ENCODE measurements at places on chromosomes 11 and 22.

DNA sequence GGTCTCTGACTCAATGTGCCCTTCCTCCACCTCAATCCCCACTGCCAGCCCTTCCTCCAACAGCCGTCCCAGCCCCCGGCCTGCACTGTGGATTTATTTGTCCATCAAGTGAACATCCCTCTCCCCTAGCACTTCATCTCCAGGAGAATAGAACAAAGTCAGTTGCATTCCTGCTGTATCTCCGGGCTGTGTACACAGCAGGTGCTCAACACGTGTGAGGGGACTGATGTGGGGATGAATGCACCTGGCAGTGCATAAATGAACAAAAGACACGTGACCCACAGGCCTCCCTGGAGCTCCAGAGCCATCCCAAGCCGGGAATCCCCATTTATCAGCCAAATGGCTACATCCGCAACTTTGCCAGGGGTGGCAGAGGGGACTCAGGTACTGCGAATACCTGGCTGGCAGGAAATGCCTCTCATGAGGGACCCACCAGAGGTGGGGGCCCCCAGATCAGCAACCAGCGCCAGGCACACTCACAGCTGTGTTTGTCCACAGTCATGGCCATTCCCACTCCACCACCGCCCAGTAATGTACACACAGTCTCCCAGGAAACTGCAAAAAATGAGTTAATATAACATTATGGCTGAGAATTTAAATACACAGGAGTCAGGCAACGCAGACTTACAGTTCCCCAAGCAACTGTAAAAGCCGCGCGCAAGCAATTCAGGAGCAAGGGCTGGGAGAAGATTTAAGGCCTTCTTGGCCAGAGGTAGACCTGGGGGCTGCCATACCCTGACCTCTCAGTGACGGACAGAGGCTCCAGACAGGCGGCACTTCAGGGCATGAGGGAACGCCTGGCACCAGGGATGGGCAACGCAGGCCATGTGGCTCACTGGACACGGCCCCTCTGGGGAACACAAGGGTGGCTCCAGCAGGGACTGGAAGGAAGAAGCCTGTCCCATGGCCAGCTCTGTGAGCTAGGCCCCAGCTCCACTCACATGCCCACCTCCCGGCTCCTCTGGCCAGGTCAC lies 50.3 kb upstream of the TCF20 start:
- no peak for DNase-seq

- DNase-seq: no peak
Observed at GRCh38 chr11:42528911-42529310, 782.9 kb upstream of the API5 start.

- no peak for DNase-seq
Observed at GRCh38 chr22:37167981-37168647, 18.4 kb upstream of the IL2RB start.

DNA sequence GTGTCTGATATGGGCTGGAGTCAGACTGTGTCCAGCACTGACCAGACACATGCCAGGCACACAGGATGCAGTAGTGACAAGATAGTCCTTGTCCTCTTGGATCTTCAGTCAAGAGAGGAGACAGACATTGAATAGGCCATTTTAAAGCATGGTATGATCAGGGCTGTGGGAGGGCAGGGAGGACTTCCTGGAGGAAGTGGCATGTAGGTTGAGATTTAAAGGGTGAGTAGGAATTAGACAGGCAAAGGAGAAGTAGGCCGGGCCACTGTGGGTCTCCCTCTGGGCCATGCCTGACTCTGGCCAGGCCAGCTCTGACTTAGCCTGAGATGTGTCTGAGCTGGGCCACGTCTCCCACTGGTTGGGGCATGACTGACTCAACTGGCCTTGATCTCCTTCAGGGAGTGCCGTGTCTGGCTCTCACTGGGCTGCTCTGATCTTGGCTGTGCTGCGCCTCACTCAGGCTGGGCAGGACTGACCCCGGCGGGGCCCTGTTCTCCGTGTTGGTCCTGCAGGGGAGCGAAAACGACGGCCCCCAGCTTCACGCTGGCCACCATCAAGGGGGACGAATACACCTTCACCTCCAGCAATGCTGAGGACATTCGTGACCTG lies 71.2 kb downstream of the MYO7A start:
- no peak for DNase-seq

GRCh38 chr11:86696004-86696403 lies 23.6 kb upstream of the ME3 start:
- peak; percentile 97 for DNase-seq

Measured in fibroblast of skin of abdomen (primary cell).